Esophagus muscularis mucosa (tissue), 4 donors: ENCODE measurements at places on chromosomes 3 and 15. TPM values are rescaled to one million over a fixed set of nuclear protein-coding genes. Genes with fewer than 3 reads are reported as not detected.

P2RY13 gene
- total RNA-seq: 2.0 TPM

DNA sequence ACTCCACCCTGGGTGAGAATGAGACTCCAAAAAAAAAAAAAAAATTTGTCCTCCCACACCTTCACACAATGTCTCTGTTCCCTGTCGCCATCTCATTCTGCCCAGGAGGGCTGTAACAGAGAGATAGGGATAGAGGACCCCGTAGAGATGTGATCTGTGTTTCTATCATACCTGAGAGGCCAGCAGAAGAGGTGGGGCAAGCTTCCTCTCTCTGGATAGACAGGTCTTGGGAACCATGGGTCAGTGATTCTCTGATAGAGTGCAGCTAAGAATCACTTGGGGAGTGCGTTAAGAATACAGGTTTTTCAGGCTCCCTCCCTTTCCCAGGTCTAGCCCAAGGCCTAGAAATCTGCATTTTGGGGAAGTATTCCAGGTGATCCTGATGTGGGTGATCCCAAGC is 8.3 kb downstream of the CA12 start:
- DNase-seq: no peak
- H3K36me3 ChIP-seq: no peaks in the 10 kb centered on the region
- no peak overlapping the region for H3K4me3 ChIP-seq
- H3K27me3 ChIP-seq: no peaks in the 10 kb centered on the region

DNA sequence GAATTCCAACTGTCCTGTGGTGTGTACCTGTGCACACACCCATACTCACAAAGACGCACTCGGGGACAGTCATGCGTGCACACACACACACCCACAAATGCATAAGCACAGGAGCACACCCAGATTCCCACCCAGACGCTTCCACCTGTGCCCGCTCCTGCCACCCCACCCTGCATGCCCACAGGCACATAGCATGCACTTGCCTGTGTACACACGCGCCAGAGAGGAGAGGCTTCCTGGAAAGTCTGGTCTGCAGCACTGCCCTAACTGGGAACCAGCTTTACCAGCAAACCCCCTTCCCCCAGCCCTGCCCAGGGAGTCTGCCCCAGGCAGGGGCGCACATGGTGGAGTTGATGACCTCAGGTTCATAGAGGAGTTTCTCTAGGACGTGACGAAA is 246.2 kb downstream of the UACA start:
- DNase-seq: no peak
- H3K4me3 ChIP-seq: no peak overlapping the region
- no peaks in the 10 kb centered on the region for H3K36me3 ChIP-seq
- no peaks in the 10 kb centered on the region for H3K4me1 ChIP-seq

DNA sequence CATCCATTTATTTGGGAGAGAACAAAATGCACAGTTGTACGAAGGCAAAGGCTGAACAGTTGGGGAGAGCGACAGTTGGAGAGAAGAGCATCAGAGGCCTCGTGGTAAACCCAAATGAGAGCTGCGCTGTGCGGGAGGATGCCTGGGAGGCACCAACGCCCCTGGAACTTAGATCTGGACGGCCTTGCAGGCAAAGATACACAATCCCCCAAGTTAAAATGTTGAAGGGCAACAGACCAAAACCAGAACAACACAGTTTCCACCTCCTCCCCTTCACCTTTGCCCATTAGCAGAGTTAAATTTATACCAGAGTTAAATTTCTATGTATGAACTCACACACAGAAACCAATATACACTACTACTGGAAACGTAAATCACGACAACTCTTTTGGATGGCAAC is 339.6 kb downstream of the RORA start:
- peaks cover 5% of the 10 kb centered on the region for H3K4me1 ChIP-seq
- DNase-seq: no peak
- no peaks in the 10 kb centered on the region for H3K27me3 ChIP-seq
- H3K27ac ChIP-seq: no peak overlapping the region

- H3K27ac ChIP-seq: no peak overlapping the region
- H3K27me3 ChIP-seq: no peaks in the 10 kb centered on the region
- H3K4me3 ChIP-seq: no peak overlapping the region
- H3K4me1 ChIP-seq: no peaks in the 10 kb centered on the region
- H3K36me3 ChIP-seq: no peaks in the 10 kb centered on the region
- DNase-seq: no peak
Measured at GRCh38 chr3:53956586-53956985, 64.9 kb upstream of the SELENOK start.

GRCh38 chr3:36988356-36988755 is 4.6 kb downstream of the EPM2AIP1 start:
- no peak overlapping the region for H3K27ac ChIP-seq
- H3K4me3 ChIP-seq: no peak overlapping the region
- H3K27me3 ChIP-seq: no peaks in the 10 kb centered on the region
- H3K36me3 ChIP-seq: peaks cover 54% of the 10 kb centered on the region
- H3K4me1 ChIP-seq: peaks cover 44% of the 10 kb centered on the region
- no peak for DNase-seq

TUSC7 gene
- total RNA-seq: not detected

TJP1 gene
- total RNA-seq: 108 TPM

GRCh38 chr15:76945494-76946093 is 14.0 kb downstream of the RCN2 start:
- peaks cover 20% of the 10 kb centered on the region for H3K4me1 ChIP-seq
- no peak overlapping the region for H3K4me3 ChIP-seq
- no peaks in the 10 kb centered on the region for H3K27me3 ChIP-seq
- H3K27ac ChIP-seq: no peak overlapping the region
- no peak for DNase-seq

DNA sequence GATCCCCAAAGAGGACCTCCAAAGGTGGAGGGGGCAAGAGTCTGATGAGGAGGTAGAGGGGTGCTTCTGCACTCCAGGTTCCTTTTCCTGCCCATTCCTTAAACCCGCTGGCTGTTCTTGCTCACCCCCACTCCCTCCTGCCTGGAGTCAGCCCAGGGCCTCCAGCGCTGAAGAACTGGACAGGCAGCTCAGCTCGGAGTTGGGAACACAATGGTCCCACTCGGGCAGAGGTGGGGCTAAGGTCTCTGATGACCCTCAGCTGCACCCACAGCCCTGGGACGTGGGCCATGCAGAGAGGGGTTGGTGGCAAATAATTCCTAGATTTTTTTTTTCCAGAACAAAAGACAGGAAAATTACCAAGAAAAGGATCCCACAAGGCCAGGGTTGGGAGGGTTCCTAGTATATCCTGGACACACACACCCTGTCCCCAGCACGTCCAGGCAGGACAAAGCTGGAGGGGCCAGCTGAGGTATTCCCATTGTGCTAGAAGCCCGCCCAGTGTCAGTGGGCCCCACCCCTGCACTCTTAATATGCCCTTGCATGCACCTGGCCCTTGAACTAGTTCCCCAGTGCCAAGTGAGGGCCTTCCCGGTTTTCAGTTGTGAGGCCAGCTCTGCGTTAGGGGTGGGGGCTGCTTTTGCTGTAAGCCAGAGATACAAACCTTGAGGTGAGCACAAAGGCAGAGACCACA is 22.1 kb upstream of the IP6K2 start:
- no peaks in the 10 kb centered on the region for H3K36me3 ChIP-seq
- DNase-seq: no peak
- H3K27ac ChIP-seq: peak overlapping the region; percentile 72

GRCh38 chr3:178238179-178238578 is 298.1 kb upstream of the KCNMB2 start:
- DNase-seq: no peak
- H3K4me1 ChIP-seq: no peaks in the 10 kb centered on the region
- H3K27me3 ChIP-seq: no peaks in the 10 kb centered on the region

DNA sequence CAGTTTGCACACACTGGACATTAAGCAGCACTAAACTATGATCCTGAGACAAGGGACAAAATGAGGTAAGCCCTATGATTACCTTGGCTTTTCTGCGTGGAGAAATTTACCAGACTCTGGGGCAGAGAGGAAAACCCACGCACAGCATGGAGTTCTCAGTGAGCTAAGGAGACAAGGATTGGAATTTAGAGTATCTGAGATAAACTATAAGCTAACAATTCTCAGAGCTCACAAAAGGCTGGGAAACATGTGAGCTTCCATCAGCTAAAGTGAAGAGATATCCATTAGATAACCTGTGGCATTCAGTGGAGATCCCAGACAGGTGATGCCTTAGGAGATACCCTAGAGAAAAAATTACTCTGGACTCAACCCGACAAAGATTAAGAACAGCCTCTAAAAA is 48.7 kb downstream of the NBEAL2 start:
- no peaks in the 10 kb centered on the region for H3K27me3 ChIP-seq
- H3K4me1 ChIP-seq: peaks cover 16% of the 10 kb centered on the region
- no peaks in the 10 kb centered on the region for H3K36me3 ChIP-seq
- H3K27ac ChIP-seq: no peak overlapping the region
- DNase-seq: no peak

FAM81A gene
- 1.2 TPM for total RNA-seq

- DNase-seq: no peak
- H3K27ac ChIP-seq: no peak overlapping the region
- H3K27me3 ChIP-seq: no peaks in the 10 kb centered on the region
- H3K4me1 ChIP-seq: no peaks in the 10 kb centered on the region
- no peaks in the 10 kb centered on the region for H3K36me3 ChIP-seq
Measured at GRCh38 chr3:70110066-70110465, 110.5 kb downstream of the SAMMSON start.

DNA sequence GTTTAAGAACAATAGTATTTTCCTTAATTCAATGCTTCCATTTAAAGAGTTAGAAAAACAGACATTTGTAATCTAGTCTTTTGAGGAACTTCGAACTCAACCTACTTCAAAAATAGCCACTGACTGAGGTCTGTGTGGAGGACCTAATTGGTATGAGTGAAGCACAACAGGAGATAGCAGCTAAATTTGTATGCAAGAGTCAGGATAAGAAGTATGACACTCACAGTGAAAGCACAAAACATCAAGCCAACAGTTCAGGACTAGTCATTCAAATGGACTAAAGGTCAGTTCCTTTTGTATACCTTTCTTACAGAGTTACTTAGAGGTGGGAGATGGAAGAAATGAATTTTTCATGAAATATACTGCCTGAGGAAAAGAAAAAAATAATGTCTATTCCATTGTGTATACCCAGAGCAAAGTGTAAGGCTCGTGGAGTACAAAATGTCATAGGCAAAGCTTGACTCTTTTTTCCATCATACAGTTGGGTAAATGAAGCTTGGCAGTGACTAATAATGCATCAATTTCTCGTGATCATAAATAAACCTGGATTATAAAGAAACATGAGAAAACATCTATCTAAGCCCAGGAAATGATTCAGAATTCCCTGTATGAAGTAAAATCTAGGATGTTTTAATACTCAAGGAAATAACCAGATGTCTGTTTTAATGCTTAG is 1005.2 kb upstream of the CADM2 start:
- no peak for DNase-seq
- no peaks in the 10 kb centered on the region for H3K36me3 ChIP-seq
- H3K27me3 ChIP-seq: no peaks in the 10 kb centered on the region
- H3K4me3 ChIP-seq: no peak overlapping the region
- no peaks in the 10 kb centered on the region for H3K4me1 ChIP-seq

GRCh38 chr3:63344661-63345060 is 66.6 kb downstream of the SYNPR start:
- H3K27ac ChIP-seq: no peak overlapping the region
- no peak for DNase-seq
- H3K4me3 ChIP-seq: no peak overlapping the region
- H3K27me3 ChIP-seq: peaks cover 15% of the 10 kb centered on the region

- no peaks in the 10 kb centered on the region for H3K27me3 ChIP-seq
- H3K4me3 ChIP-seq: no peak overlapping the region
- peak overlapping the region; percentile 94 for H3K27ac ChIP-seq
- H3K4me1 ChIP-seq: peaks cover 43% of the 10 kb centered on the region
- no peaks in the 10 kb centered on the region for H3K36me3 ChIP-seq
Measured at GRCh38 chr3:150759319-150759718, 3.6 kb downstream of the SIAH2 start.

CCDC9B gene
- 22.9 TPM for total RNA-seq

SEC62 gene
- total RNA-seq: 69.4 TPM

- H3K27me3 ChIP-seq: no peaks in the 10 kb centered on the region
- no peaks in the 10 kb centered on the region for H3K36me3 ChIP-seq
- no peak for DNase-seq
- H3K4me3 ChIP-seq: no peak overlapping the region
Measured at GRCh38 chr3:30258426-30259392, 347.7 kb upstream of the TGFBR2 start.

DNA sequence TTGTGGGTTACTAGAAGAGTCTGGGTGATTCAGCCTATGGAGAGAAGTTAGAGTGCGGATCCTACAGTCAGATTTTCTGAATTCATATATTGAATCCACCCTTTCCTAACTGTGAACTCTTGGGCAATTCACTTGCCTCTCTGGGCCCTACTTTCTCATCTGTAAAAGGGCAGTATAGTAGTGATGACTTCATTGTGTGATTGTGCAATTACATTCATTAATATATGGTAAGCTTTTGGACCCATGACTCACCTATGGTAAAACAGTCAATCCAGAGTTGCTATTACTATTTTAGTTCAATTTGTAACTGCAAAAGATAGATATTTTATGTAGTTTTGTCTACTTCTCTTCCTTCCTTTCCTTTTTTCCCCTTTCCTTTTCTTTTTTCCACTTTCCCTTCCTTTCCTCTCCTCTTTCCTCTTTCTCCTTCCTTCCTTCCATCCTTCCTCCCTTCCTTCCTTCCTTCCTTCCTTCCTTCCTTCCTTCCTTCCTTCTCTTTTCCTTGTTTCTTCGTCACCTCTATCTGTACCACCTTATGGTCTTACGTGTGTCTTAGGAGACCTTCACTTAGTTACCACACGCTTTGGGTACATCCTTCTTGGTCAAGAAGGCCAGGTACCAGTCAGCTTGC is 37.0 kb downstream of the GMNC start:
- no peak for DNase-seq
- H3K36me3 ChIP-seq: no peaks in the 10 kb centered on the region
- H3K4me1 ChIP-seq: no peaks in the 10 kb centered on the region

DNA sequence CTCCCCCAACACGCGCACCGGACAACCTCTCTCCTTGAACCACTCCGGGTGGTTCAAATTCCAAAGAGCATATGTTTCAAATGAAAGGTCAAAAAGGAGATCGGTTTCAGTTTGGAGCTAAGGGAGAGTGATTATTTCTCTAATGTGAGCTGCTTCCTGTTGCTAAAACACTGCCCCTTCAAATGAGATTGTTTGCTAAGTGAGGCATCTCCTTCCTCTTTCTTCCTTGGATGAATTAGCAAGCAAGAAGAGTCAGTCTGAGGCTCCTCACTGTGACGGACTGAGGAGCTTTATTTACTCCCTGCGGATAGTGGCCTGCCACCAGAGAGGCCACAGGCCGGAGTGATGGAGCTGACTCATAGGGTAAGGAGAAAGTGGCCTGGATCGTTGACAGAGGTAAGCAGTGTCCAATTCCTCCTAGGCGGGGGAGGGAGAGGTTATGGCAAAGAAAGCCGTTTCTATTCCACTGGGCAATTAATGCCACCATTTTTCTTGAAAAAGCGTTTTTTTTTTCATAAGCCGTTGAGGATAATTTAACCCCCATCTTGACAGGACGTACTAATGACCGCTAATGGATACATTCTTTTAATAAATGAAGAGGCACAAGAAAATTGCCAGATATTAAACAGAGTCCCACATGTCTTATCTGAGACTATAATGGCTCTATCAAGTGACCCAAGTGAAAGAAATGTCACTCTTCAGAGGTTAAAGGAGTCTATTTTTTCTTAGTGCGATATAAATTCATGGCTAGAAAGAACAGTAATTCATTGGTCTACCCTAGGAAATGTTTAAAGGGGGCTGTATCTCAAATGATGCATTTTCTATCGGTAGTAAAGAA is 167.0 kb upstream of the ANKRD28 start:
- H3K27ac ChIP-seq: no peak overlapping the region
- H3K27me3 ChIP-seq: no peaks in the 10 kb centered on the region
- peaks cover 8% of the 10 kb centered on the region for H3K4me1 ChIP-seq
- DNase-seq: no peak
- no peaks in the 10 kb centered on the region for H3K36me3 ChIP-seq
